ENCODE measurements at places on chromosomes 13 and 19.

- no peak for DNase-seq
These were observed 72.1 kb downstream of the GPC6 start for GRCh38 chr13:93298713-93299112.

GRCh38 chr19:21709464-21709863, 57.9 kb downstream of the ZNF100 start:
- no peak for DNase-seq

DNA sequence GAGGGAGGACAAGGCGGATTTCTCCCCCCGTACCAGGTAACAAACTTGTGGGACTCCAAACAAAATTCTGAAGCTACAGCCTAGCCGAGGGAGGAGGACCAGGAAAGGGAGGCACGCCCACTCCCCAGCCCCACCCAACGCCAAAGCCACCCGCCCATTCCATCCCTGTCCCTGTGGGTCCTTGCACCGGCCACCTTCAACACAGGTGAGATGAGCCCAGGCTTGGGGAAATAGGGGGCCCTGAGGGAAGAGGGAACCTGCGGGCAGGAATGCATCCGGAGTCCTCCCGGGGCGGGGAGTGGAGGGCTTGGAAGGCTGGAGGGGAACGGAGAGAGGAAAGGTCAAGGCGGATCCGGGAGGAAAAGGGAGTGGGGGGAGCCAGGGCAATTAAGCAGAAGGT, at the start of gene BEST2:
Gene BEST2, plus strand, starts transcription at position 157 of the 400 bp plus-strand sequence. CDS start 802 bp downstream, outside the sequence.
- DNase-seq: no peak

GRCh38 chr13:51435002-51435578, 17.7 kb downstream of the INTS6 start:
- DNase-seq: no peak

DNA sequence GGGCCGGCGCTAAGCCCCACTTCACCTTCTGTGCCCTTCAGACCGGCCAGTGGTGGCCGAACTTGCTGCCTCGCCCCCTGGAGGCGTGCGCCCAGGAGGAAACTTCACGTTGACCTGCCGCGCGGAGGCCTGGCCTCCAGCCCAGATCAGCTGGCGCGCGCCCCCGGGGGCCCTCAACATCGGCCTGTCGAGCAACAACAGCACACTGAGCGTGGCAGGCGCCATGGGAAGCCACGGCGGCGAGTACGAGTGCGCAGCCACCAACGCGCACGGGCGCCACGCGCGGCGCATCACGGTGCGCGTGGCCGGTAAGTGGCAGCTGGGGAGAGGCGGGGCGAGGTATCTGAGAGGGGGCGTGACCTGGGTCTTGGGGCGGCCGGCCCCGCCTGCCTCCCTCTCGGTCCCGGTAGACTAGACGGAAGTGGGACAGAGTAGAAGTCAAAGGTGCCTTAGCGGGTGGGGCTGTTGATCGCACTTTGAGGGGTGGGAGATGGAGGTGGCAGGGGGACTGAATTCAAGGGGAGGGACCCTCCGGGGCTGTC, 5.6 kb downstream of the ICAM5 start:
- DNase-seq: peak; percentile 85

- DNase-seq: no peak
These were observed 173.5 kb downstream of the DCT start for GRCh38 chr13:94305934-94306333.

GRCh38 chr13:49516467-49516866, 20.7 kb downstream of the PHF11 start:
- DNase-seq: no peak

DNA sequence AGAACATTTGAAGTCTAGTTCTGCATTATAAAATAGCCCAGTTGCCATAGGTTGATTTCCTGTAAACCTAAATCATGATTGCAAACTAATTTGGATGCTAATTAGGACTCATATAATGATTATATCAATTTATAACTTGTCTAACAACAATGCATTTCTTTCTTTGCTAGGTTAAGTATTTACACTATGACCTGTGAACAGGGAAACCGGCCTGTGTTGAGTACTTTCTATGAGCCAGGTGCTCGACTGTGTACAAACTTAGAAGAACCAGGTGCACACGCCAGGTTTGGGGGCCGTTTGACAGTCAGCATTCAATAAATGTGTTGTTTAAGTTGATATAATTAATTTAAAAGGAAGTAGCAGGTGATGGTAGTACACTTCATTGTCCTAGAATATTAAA, 203.1 kb downstream of the TM9SF2 start:
- no peak for DNase-seq

- peak; percentile 96 for DNase-seq
These were observed 22.3 kb downstream of the TMEM161A start for GRCh38 chr19:19115954-19116353.

DNA sequence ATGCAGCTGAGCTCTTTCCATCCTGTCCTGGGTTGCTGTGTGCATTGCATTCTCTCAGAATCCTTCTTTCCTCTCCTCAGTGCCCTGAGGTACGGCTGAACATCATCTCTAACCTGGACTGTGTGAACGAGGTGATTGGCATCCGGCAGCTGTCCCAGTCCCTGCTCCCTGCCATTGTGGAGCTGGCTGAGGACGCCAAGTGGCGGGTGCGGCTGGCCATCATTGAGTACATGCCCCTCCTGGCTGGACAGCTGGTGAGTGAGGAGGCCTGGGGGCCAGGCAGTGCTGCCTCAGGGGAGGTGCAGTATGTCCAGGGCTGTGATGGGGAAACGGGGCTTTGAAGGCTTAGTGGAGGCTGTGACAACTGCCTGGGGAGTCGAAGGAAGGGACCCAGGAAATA, 29.8 kb downstream of the PPP2R1A start:
- no peak for DNase-seq

DNA sequence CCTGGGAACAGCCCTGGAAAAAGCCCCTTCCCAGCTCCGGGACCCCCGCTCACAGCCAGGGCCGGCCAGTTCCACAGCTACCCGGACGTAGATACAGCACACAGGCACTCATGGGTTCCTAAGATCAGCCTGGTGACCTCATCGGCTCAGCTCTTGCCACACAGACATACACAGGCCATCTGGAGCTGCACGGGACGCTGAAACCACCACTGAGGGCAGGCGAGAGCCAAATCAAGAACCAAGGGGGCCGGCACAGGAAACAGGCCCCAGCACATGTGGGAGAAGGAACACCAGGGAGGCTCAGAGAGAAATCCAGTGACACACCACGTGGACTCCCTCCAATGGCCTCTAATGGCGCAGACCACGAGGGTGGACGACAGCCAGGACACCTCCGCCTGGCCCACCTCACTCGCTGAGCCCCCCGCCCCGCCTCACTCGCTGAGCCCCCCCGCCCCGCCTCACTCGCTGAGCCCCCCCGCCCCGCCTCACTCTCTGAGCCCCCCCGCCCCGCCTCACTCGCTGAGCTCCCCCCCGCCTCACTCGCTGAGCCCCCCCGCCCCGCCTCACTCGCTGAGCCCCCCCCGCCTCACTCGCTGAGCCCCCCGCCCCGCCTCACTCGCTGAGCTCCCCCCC, 69.7 kb upstream of the C13orf46 start:
- no peak for DNase-seq

- DNase-seq: no peak
These were observed 2.5 kb downstream of the LIG4 start for GRCh38 chr13:108212886-108213285.

DNA sequence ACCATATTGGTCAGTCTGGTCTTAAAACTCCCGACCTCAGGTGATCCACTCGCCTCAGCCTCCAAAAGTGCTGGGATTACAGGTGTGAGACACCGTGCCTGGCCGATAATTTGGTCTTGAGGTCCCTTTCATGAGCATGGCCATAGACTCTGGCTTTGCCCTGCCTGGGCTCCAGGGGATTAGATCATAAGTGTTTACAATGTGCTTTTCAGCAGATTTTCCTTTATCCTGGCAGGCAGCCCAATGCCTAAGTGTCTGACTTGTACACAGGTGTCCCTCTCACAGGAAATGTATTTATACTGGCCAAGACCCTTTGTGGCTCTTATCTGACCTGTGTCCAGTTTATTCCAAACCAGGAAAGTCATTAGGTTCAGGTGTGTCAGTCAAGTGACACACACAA, 15.9 kb downstream of the BCAM start:
- no peak for DNase-seq

DNA sequence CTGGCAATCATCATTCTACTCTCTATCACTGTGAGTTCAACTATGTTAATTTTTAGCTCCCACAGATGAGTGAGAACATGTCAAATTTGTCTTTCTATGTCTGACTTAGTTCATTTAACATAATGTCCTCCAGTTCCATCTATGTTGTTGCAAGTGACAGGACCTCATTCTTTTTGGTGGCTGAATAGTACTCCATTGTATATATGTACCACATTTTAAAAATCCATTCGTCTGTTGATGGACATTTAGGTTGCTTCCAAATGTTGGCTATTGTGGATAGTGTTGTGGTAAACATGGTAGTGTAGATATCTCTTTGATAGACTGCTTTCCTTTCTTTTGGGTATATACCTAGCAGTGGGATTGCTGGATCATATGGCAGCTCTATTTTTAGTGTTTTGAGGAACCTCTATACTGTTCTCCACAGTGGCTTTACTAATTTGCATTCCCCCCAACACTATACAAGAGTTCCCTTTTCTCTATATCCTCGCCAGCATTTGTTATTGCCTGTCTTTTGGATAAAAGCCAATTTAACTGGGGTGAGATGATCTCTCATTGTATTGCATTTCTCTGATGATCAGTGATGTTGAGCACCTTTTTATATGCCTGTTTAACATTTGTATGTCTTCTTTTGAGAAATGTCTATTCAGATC, 124.1 kb downstream of the PCCA start:
- no peak for DNase-seq

DNA sequence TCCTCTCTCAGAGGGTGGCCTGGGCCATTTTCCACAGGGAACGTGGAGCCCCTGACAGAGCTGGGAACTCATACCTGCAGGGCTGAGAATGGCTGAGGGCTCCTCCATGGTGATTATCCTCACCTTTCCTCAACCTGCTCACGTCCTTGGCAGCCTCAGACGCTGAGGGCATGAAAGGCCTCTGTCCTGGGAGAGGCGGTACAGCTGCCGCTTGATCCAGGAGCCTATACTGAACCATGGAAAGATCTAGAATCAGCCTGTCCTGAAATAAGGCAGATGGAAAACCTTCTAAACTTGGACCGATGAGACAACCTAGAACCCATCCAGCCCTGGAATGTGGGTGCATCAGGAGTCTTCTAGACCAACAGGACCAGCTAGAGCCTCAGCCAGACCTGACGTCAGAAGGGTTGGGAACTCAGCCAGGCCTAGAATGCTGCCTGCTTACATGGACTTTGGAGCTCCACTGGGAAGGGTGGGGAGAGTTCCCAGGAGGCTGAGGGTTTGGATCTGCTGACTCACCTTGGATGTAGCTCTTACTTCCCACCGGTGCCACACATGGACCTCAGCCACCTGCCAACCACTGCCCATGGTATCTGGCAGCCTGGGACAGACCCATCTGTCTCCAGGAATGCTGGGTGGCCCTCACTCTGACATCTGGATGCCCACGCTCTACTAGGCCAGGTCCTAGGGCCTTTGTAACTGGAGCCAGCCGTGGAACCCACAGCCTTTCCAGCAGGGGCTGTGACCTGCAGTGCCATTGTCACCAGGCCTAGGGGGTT, 7.5 kb downstream of the KCTD15 start:
- peak; percentile 94 for DNase-seq

DNA sequence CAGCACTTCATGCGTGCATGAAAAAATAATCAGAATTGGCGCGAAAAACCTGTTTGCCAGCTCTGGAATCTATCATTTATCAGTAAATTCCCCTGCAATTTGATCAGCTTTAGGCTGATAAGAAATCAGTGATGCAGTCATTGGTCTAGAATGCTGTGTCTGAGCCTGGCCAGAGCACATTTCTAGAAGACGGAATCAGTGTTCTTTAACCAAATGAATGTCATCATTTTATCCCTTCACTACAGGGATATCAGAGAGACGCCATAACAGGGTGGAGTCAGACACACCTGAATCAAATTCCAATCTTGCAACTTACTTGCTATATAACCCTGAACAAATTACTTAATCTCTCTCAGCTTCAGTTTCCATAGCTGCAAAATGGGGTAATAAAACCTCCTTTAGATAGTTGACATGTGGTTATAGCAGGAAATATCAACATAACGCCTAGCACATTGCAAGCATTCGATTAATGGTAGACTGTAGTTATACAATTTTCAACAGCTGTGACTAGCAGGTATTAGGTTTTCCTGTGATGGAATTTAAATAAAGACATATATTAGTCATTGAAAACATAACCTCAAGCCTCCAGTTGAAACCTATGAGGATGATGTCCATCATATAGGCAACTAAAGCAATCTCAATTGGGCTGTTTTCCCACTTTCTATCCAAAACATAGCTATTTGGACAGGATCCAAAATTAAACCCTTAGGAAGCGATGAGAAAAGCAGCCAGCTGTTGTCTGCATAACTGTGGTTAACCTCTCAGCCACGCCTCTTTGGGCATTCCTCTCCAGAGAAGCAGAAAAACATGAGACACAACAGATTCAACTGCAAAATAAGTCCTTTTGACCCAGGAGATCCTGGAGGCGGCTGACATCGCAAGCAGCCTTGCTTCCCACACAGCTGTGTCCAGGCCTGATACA, 51.6 kb upstream of the UBL3 start:
- no peak for DNase-seq

- peak; percentile 96 for DNase-seq
These were observed 3.2 kb downstream of the VSIG10L start for GRCh38 chr19:51338563-51339312.

DNA sequence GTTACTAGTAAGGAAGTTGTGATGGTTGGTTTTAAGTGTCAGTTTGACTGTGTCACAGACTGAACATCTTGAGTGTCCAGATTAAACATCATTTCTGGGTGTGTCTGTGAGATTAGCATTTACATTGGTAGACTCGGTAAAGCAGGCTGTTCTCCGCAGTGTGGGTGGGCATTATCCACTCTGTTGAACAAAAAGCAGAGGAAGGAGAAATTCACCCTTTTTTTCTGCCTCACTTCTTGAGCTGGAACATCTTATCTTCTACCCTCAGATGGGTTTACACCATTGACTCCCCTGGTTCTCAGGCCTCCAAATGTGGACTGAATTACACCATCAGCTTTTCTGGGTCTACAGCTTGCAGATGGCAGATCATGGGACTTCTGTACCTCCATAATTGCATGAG, 63.7 kb upstream of the ZDHHC20 start:
- DNase-seq: no peak

- no peak for DNase-seq
These were observed 1.1 kb downstream of the RYR1 start for GRCh38 chr19:38434549-38435051.

GRCh38 chr13:27822258-27822872, 30.1 kb downstream of the GSX1 start:
- no peak for DNase-seq

GRCh38 chr19:14746886-14747285, 31.5 kb downstream of the ADGRE2 start:
- no peak for DNase-seq
